Glomerular endothelial cell (primary cell): ENCODE measurements at places on chromosomes 5 and 9. TPM values are rescaled to one million over a fixed set of nuclear protein-coding genes. Genes with fewer than 3 reads are reported as not detected.

The PCDHGB5 gene
- 17.5 and 27.2 TPM in 2 replicates for total RNA-seq

The CD14 gene
- total RNA-seq: 0.23 TPM in 1 of 2 replicates, not detected in the other

The SOHLH1 gene
- total RNA-seq: 0.39 TPM in 1 of 2 replicates, not detected in the other

The FBXL7 gene
- total RNA-seq: 26.4 and 41.9 TPM in 2 replicates

The RNF14 gene
- total RNA-seq: 49.8 and 82.2 TPM in 2 replicates

The ALDOB gene
- total RNA-seq: not detected in 2 replicates

The CDK5RAP2 gene
- 13.8 and 30.6 TPM in 2 replicates for total RNA-seq

The PDLIM4 gene
- 88.4 and 118 TPM in 2 replicates for total RNA-seq

The RNF183 gene
- total RNA-seq: not detected in 2 replicates

The WHRN gene
- 0.68 and 1.9 TPM in 2 replicates for total RNA-seq
